Epithelial cell of esophagus (primary cell): ENCODE measurements at places on chromosomes 16 and 17.

GRCh38 chr16:14057878-14058382 is 13.2 kb upstream of the MRTFB start:
- DNase-seq: no peak

DNA sequence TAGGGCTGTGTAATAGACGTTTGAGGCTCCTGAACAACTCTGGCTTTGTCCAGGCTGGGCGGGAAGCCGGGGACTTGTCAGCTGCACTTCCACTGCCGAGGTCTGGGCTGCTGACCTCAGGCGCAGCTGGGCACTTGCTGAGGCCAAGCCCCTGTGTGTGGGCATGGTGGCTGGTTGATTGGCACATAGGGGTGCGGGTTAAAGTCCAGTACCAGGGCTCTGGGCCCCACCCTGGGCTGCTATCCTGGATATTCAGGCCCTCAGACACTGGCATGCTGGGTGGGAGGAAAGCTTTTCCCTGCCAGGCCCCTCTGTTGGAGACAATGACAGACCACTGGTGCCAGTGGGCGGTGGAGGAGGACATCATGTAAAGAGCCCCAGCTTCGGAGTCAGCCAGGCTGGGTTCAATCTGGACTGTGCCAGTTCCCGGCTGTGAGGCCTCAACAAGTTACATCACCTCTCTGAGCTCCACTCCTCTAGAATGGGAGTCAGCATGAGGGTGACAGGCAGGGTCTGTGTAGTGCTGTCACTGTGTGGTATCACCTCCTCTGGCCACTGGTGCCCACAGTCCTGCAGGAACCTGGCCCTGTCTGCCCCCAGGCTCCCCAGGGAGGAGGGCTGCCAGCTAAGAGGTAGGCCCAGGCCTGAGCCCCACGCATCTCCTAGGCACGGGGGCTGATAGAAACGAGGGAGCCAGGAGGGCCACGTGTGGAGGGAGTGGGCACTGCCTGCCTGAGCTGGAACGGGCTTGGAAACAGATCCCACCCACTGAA is 42.5 kb downstream of the PSME3IP1 start:
- DNase-seq: no peak

GRCh38 chr16:29696881-29697331 is 17.9 kb downstream of the QPRT start:
- no peak for DNase-seq

DNA sequence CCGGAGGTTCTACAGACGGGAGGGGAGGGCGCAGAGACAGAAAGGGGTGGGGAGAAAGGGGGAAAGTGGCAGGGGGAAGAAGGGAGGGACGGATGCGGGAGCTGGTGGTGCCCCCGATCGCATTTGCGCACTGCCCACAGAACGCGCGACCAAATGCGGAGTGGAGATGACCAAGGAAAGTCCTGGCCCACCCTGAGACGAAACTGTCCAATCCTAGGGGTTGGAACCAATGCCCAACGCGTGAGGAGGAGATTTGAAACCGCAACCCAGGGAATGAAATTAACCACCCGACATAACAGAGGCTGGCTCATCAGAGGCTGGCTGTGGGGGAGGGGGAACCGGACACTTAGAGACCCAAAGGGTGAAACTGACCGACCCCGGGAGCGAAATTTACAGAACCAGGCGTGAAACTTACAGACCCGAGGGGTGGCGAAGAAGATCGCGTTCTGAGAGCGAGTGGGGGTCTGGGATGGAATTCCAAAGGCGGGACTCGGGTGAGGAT is 1.4 kb downstream of the HES7 start:
- peak; percentile 53 for DNase-seq

DNA sequence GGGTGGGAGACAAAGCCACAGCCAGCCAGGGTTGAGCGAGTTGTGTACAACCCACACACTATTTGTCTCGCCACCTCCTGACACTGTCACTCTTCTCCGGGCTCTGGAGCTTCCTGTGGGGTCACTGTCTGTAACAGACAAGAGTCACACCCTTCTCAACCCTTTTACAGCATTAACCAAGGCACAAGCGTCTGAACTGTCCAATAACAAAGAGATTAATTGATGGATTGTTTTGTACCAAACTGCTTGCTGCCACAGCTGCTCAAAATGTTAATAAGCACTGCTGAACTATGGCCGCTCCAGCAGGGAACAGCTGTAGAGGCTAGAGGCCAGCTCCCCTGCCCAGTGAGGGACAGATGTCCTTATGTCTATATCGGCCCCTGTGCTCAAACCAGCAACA is 25.2 kb upstream of the HYDIN start:
- DNase-seq: no peak

- DNase-seq: peak; percentile 88
These were observed 3.9 kb downstream of the RSAD1 start for GRCh38 chr17:50482516-50482915.

DNA sequence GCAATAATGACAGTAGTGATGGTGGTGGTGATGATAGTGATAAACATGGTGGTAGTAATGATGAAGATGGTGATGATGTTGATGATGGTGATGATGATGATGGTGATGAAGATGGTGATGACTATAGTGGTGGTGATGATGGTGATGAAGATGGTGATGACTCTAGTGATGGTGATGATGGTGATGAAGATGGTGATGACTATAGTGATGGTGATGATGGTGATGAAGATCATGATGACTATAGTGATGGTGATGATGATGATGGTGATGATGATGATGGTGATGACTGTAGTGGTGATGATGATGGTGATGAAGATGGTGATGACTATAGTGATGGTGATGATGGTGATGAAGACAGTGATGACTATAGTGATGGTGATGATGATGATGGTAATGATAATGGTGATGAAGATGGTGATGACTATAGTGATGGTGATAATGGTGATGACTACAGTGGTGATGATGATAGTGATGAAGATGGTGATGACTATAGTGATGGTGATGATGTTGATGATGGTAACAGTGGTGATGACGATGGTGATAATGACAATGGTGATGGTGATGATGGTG is 35.6 kb downstream of the DYNLRB2 start:
- DNase-seq: no peak

DNA sequence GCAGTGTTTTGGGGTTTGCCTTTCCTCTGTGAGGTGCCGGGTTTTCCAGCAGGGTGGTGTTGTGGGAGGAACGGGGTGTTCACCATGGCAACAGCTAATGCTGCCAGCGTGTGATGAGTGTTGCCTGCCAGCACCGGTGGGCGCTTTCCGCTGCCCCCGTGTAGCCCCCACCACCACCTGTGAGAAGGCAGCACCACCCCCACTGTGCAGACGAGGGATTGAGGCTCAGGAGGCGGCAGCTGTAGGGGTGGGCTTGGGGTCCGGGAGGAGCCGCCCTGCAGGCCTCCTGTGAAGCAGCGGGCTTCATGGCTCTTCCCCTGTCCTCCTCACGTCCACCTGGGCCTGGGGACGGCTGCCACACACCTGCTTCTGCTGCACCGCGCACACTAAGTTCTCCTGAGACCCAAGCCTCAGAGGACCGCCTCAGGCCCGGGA is 5.2 kb downstream of the RAB40C start:
- no peak for DNase-seq

GRCh38 chr16:31194898-31195297 is 7.7 kb downstream of the PYCARD start:
- no peak for DNase-seq

- DNase-seq: no peak
These were observed 142.4 kb upstream of the RBL2 start for GRCh38 chr16:53291757-53292392.

DNA sequence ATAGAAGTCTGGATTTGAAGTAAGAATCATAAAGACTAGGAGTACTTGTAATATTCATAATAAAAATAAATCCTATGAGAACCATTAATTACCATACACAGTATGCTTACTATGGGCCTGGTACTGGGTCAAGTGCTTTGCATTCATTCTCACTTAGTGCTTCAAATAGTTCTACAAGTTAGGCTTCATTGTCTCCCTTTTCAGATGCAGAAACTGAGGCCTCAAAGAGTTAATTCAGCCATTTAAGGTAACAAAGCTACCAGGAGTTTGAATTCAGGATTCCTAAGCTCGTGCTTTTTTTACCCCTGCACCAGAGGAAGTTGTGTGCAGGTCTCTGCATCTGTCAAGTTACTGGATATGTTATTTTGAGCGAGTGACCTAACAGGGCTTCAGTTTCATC is 1098.4 kb upstream of the EEF2KMT start:
- no peak for DNase-seq

DNA sequence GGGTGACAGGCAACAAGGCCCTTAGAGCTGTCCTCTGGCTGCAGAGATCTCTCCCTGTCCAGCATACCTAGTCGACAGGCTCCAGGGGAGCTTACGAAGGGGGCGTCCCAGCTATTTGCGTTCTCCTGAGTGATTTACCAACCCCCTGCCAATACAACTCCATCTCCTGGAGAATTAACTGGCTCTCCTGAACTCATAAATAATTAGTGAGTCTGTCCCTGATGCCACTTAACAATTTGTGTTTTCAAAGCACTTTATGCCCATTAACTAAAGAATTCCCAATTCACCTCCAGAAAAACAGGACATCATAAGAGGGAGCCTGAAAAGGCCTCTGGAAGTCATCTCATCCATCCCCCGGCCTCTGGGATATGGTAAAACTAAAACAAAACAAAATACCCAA is 26.7 kb downstream of the SDK2 start:
- no peak for DNase-seq

DNA sequence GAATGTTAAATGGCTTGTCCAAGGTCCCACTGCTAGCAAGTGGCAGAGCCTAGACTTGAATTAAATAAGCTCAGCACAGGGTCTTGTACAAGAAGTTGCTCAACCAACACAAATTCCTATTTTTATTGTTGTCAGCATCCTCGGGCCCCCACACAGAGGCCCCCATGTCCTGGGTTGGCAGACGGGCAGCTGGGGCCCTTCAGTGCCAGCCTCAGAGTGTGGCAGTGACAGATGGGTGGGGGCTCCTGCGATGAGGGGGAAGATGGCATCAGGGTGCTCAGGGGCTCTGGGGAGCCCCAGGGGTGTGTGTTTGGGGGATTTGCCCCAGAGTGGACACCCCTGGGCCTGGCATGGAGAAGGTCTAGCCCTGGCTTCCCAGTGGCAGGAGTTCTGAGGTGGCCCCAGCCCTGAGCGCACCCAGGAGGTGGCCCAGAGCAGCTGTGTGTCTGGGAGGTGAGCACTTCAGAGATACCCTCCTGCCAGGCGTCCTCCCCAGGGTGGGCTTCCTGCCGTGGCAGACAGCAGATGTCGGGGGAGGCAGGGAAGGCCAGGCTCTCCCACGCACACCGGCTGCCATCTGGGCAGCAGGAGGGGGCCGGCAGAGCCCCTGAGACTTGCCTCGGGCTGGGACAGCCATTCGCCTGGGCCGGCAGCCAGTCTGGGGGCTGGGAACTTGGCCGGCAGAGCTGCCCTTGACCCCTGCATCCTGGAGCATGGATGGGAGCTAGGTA is 150.8 kb downstream of the C16orf78 start:
- DNase-seq: no peak

DNA sequence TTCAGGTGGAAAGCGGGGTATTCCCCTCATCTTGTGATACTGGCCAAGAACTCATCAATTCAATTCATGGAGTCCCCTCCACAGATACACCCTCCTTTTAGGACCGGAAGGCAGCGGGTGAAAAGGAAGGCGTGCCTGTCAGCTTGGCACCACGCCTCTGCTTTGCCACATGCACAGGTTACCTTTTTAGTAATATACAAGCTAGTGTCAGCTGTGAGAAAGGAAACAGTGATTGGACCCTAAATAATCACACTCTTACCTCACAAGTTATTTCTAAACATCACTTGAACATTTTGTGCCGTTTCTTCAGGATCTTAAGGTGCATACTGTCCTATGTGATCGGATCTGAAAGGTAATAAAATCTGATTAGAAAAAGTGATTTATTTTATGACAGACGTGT is 15.7 kb downstream of the ZDHHC7 start:
- peak; percentile 38 for DNase-seq

GRCh38 chr17:38715216-38715943 is 10.3 kb downstream of the MLLT6 start:
- no peak for DNase-seq

- peak; percentile 41 for DNase-seq
These were observed 498 bp downstream of the LRRC37B start for GRCh38 chr17:32007463-32008298.

- peak; percentile 3 for DNase-seq
These were observed 407.3 kb downstream of the XYLT1 start for GRCh38 chr16:17063201-17064139.

- DNase-seq: no peak
These were observed 19.9 kb upstream of the KPNB1 start for GRCh38 chr17:47629826-47630225.

DNA sequence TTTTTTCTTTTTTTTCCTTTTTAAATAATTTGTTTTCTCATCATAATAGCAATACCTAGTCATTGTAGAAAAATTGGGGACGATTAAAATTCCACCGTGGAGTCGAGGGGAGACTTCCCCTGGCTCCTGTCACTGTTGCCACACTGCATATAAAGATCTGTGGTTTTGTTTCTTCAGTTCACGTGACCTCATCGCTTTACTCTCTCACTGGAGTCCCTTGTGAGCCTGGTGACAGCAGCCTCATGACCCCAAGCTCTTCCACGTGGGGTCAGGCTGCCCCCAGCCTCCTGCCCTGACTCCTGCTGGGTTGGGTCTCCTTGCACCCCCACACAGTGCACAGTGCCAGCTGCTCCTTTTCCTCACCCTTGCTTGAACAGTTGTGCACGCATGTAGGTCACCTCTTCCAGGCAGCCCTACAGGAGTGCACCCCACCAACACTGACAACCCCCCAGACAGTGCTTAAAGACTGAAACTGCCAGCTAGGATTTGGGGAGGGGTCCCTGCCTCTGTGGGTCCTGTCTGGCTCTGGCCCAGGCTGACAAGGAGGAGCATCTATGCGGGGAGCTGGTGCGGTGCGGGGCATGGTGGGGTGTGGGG is 7.3 kb upstream of the METRNL start:
- DNase-seq: no peak

DNA sequence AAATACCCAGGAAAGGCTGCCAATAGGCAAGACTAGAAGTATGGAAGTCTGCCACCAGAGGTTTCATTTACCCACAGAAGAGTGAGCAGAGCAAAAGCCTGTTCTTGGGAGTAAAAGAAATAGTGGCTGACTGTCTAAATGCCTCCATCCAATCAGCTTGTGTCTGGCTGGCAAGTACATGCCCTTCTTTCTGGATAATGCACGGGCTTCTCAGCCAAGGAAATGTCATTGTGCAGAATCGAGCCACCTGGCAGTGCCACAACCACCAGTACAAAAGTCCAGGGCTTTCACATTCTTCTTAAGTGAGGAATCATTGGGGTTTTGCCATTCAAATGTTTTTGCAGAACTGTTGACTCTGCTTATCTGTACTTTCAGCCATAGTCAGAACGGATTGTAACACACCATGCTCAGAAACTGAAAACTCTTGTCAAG is 10.1 kb upstream of the ERCC4 start:
- DNase-seq: peak; percentile 20
